ENCODE measurements at places on chromosomes 4 and X. TPM values are rescaled to one million over a fixed set of nuclear protein-coding genes. Genes with fewer than 3 reads are reported as not detected.

Gene GC
- not detected for polyA plus RNA-seq

GRCh38 chr4:98586962-98587354 is 71.5 kb downstream of the TSPAN5 start:
- DNase-seq, result no peak

DNA sequence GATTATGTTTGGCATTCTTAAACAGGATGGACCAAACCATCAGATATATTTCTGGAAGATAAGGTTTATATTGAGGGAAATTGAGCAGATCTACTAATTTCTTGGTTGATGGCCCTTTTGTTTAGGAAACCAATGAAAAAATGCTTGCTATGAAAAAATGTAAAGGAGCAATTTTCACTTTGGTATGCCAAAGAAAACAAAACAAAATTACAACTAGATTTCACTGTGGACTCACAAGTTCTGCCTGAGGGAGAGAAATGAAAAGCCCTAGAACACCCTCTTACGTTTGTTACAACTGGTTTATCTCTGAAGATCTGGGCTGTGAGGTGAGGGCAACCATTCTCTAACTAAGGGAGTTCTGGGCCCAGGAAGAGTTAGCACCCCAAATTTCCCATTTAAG is 122.5 kb upstream of the IL15 start:
- DNase-seq, result no peak

DNA sequence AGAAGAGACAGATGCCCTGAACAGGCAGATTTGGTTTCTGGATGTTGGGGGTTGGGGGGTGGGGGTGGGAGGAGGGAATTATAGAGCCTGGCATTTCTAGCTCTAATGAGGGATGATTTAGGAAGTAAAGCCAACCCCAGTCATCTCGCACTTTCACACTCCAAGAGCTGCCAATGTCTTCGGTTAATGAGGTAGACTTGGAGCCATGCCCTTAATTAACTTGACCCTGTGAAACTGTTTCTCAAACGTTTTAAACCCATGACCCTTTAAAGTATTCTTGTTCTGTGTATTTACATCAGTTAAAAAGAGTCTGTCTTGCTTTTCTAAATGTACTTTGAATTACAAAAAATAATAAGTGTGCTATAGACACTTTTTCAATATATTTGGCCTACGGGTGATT is 466.9 kb downstream of the FAT4 start:
- no peak for DNase-seq

DNA sequence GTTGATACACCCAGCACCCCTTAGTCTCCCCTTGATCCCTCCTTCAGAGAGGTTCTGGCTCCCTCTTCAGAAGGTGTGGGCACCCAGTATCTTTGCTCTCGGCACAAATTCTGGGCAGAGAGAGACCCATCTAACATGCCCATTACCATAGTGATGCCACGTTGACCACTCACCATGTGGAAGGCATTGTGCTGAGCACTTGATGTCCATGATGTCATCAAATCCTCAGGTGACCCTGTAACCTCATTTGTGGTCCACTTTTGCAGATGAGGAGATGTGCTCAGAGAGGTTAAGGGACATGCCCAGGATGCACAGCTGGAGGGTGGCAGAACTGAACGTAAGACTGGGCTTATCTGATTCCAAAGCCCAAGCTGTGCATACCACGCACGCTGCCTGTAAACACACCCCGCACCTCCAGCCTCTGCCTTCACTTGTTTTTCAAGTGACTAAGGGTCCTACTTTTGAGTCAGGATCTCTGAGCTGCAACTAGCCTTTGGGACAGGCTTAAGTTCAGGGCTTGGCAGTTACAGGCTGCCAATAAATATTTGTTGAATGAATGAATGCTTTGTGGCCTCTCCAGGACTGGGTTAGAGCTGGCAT is 55.2 kb downstream of the HTRA3 start:
- no peak for DNase-seq

GRCh38 chr4:78720204-78720603 is 55.9 kb upstream of the BMP2K start:
- DNase-seq, result no peak

Gene USP17L26
- not detected for polyA plus RNA-seq

DNA sequence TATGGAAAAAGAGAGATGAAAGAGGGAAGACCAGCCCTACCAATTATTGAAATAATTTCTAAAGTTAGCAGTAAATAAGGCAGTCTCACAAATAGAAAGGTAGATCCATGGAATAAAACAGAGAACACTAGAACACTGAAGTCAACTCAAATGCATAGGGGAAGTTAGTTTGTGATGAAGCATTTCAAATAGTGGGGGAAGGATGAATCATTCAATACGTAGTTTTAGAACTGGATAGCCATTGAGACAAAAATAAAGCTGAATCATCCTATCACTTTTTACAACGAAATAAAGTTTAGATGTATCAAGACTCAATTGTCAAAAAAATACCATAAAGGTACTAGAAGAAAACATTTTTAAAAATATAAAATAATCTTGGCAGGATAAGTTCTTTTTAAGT is 143.2 kb upstream of the DGKK start:
- DNase-seq, result no peak

DNA sequence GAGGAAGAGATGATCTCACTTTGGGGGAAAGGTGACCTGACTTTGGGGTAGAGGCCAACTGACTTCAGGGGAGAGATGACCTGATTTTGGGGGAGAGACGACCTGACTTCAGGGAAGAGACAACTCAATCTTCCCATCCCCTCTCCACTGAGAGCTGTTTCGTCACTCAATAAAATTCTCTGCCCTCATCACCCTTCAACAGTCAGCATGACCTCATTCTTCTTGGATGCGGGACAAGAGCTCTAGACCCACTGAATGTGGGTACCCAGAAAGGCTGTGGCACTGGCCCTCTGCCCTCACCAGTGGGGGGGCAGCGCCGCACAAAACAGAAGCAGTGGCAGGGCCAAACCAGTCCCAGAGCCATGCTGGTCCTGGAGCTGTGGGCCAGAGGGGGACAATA is 34.6 kb downstream of the ATXN3L start:
- no peak for DNase-seq

DNA sequence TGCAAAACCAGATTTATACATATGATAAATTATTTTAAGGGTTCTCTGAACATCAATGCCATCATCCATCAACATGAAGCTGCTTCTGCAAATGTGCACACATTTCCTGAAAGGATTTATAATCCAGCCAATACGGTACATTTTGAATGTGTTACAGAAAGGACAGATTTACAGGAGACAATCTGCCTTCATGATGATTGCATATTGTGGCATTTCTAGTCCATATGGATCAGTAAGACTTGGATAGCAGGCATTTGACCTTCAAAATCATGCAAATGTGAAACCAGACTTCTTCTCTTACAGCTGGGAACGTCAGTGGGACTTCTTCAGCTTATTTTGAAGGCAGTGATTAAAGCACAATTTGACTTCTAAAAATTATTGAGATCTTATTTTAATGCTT is 217.3 kb upstream of the GK2 start:
- DNase-seq, result no peak

Gene EGF
- polyA plus RNA-seq, result 2.1 TPM

Gene ZNF157
- polyA plus RNA-seq, result 0.02 TPM

DNA sequence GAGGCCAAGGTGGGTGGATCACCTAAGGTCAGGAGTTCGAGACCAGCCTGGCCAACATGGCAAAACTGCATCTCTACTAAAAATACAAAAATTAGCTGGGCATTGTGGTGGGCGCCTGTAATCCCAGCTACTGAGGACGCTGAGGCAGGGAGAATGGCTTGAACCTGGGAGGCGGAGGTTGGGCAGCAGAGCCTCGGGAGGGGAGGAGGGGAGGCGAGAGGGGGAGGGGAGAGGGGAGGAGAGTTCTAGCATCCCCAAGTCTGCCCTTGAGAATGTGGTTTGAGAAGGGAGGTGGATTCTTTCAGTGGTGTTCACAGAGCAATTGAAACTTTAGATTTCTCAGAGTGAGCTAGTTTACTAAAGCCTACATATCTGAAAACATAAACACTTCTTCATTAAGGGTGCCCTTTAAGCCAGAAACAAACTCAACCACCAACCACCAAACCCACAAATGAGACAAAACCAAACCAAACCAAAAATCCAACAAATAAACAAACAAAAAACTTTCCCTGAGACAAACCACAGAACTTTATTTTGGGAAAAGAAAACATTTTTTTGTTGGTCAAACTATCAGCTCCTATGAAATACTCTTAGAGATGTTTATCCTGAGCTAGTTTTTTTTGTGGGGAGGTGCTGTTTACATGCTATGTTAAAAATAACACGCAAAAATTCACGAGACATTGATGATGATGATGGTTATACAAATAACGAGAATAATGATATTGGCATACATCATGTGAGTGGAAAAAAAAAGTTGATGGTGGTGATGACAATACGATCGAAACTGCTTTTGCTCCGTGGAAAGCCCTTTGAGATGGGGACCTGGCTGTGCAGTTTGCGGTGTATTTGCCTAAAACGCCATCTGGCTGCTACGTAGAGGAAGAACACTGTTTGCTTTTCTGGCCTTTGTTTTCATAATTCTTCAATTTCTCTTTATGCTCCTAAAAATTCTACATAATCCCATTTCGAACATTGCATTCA is 98.2 kb upstream of the PRKX start:
- no peak for DNase-seq

DNA sequence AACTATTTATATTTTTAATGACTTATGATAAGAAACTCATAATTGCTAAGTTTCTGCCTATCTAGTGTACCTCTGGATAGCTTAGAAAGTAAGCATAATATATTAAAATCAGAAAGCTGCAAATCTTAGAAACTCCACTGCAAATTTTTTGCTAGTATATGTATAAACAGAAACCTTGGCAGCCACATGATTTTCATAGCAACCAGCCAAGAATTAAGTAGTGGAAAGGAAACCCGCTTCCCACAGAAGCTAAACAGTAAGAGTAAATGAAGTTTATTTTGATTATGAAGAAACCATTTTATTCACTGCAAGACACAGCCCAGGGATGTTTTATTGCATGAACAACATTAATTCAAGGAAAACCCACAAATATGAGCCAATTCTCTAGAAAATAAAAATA is 872.5 kb upstream of the ADGRL3 start:
- DNase-seq, result no peak

Gene FAT4
- 12.9 TPM for polyA plus RNA-seq

GRCh38 chr4:54971474-54971950 is 153.9 kb downstream of the KDR start:
- DNase-seq, result no peak

DNA sequence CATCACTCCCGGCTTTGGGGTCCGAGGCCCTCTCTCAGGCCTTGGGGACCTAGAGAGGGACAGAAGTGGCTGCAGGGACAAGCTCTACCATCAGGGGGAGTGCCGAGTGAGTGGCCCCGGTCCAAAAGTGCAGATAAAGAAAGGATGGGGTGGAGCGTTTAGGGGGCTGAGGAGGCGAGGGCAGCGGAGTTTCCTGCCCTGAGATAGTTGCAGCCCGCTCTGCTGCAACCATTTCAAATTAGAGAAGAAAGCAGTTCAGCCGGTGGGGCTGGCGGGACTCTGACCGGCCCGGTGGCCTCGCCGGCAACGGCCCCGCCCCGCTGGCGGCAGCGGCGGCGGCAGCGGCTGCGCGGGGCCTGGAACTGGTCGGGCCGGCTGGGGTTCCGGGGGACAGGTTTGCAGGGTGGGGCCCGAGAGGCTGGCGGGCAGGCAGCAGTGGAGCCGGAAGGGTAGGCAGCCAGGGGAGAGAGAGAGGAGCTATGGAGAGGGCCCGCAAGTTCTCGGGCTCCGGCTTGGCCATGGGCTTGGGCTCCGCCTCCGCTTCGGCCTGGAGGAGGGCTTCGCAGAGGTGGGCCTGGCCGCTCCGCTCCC is 7.6 kb downstream of the DLG3 start:
- no peak for DNase-seq

DNA sequence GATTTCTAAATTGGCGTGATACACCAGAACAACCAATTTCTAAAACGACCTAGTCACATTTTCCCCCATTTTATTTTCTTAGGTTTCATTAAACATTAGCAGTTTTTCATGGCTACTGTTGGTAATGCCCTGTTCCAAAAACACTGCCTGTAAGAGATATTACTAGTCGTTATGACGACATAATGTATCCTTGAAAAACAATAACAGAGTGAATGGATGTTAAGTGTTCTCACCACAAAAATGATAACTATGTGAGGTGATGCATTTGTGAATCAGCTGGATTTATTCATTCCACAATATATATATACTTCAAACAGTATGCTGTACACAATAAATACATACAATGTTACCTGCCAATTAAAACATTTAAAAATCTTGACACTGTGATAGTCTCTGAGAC is 1147.6 kb upstream of the PCDH10 start:
- peak; percentile 4 for DNase-seq

GRCh38 chr4:172095161-172095560 is 282.0 kb downstream of the GALNTL6 start:
- DNase-seq, result no peak

Gene NOX1
- polyA plus RNA-seq, result not detected

- DNase-seq, result peak; percentile 48
These were observed 71.0 kb downstream of the SNCA start for GRCh38 chr4:89765966-89766365.

Gene QDPR
- polyA plus RNA-seq, result 23.7 TPM

GRCh38 chr4:124883632-124884031 is 171.1 kb upstream of the ANKRD50 start:
- no peak for DNase-seq

DNA sequence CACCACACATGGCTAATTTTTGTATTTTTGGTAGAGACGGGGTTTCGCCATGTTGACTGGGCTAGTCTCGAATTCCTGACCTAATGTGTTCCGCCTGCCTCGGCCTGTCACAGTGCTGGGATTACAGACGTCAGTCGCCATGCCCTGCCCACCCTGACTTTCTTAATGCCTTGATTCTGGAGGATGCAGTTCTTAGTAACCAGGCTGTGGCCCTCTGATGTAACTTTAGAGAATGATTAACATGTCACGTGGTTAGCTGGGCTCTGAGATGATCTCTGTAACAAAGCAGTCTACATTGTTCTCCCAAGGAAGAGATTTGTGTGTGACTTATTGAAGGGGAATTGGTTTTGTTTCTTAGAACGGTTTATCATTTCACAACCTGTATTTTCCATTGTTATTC is 30.6 kb downstream of the ANK2 start:
- DNase-seq, result no peak

DNA sequence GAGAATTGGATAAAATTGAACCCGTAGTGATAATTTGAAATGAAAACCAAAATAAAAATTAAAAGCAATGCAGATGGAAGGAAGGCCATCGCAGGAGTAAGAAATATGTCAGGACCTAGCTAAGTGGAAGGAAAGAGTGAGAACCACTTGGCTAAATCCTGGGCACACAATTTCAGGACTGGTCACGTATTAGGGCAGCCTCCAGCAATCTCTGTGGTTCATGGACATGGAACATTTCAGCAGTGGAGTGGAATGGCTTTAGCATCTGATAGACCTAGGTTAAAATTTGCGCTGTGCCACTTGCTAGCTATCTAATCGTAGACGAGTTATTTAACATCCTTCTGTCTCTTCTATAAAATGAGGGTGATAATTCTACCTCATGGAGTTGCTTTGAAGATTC is 71.1 kb downstream of the DCK start:
- no peak for DNase-seq
